ENCODE measurements at places on chromosomes 5 and 9.

DNA sequence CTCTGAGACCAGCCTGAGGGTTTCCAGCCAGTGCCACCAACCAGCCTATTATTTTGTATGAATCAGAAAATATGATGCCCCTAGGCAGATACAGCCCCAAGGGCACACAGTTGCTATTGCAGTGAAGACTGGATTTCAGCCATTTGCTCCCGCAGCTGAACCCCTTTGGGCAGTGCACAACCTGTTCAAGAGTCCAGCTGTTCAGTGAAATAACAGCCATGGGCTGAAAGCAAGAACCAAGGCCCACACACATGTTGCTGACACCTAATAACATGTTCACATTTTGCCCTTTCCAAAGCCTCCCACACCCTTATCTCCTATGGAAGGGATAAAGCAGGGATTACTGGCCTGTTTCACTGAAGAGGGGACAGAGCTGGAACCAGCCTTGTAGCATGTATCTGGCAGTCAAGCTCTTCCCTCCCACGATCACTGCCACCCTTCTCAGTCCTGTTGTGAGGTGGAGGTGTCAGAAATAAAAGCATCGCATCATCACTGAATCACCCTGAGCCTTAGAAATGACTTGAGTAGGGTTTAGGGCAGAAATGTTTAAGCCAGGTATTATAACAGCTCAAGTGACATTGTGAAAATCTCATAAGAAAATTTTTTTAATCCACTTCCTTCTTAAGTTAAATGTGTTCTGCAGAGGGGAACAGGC is 137.1 kb upstream of the FSTL4 start:
- no peak for DNase-seq

- DNase-seq, result no peak
These were observed 2.1 kb downstream of the MXD3 start for GRCh38 chr5:177309351-177310191.

DNA sequence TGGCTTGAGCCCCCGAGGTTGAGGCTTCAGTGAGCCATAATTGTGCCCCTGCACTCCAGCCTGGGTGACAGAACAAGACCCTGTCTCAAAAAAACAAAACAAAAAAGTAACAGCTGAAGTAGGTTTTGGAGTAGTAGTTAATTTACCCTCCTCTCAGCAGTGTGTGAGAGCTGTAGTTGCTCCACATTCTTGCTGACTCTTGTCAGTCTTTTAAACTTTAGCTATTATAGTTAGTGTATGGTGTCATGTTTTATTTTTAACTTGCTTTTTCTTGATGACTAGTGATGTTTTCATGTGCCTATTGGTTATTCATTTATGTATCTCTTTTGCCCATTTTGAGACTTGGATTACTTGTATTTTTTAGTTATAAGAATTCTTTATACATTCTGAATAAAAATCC is 52.9 kb upstream of the DHFR start:
- no peak for DNase-seq

GRCh38 chr9:99748266-99748665 is 73.4 kb upstream of the NR4A3 start:
- DNase-seq, result no peak

DNA sequence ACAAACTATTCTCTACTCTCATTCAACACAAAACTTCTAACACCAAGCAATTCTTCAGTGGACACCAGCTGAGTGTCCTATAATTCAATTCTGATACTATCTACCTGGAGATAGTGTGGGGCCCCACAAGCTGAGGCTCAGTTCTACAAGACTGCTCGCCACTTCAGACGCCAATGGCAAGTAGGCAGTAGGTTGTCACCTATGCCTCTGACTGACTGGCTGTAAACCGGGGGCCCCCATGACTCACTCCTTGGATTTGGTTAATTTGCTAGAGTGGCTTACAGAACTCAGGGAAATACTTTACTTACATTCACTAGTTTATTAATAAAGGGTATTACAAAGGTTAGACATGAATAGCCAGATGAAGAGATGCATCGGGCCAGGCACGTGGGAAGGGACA is 21.5 kb downstream of the INIP start:
- no peak for DNase-seq

DNA sequence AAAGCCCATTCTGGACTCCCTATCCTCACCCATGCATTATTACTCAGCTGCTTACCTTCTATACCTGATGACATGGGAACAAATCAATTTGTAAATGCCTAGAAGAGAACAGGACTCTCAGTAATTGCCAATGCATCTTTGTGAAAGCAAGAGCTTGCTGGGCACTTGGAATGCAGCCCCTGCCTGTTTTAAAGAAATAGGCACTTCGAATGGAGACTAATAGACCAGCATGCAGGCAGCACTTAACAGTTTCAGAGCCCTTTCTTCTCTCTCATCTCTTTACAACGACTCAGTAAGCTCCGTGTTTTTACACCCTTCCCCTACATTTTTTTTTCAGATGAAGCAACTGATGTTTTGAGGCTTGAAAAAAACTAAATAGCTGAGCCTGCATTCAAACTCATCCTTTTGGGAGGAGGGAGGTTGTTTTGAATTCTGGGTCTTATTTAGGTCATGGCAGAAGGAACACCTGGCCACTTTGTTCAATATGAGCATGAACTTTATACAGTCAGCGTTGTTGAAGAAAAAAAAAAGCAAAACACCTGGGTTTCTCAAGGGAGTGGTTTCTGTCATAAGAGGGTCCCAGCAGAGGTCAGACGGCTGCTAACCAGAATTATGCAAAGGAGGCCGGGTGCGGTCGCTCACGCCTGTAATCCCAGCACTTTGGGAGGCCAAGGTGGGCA is 34.6 kb upstream of the WHRN start:
- DNase-seq, result no peak

DNA sequence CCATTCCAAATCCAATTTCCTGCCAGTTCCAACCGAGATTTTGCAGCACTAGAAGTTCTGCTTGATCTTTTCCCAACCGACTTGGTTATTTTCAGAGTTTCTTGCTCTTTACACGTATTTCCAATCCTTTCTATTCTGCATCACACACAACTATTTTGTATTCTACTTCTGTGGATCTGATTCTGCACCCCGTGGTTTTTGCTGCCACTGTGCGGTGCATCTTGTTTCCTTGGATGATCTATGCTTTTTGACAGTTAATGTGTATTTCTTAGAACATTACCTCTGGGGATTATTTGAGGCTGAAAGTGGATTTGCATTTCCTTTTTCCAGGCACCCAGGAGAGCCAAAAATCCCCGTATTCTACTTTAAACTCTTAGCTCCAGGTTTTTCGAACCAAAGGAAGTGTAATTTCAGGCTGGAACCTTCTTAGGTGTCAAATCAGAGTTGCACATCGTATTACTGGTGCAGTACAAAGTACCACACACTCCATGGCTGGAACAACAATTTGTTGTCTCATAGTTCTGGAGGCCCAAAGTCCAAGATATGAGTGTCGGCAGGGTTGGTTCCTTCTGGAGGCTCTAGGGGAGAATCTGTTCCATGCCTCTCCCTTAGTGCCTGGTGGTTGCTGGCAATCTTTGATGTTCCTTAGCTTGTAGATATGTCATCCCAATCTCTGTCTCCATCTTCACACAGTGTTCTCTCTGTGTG is 14.7 kb upstream of the SARDH start:
- DNase-seq, result no peak

GRCh38 chr5:173618927-173619519 is 2.6 kb upstream of the BOD1 start:
- no peak for DNase-seq

GRCh38 chr5:81134066-81134465 is 99.1 kb upstream of the CKMT2 start:
- no peak for DNase-seq

DNA sequence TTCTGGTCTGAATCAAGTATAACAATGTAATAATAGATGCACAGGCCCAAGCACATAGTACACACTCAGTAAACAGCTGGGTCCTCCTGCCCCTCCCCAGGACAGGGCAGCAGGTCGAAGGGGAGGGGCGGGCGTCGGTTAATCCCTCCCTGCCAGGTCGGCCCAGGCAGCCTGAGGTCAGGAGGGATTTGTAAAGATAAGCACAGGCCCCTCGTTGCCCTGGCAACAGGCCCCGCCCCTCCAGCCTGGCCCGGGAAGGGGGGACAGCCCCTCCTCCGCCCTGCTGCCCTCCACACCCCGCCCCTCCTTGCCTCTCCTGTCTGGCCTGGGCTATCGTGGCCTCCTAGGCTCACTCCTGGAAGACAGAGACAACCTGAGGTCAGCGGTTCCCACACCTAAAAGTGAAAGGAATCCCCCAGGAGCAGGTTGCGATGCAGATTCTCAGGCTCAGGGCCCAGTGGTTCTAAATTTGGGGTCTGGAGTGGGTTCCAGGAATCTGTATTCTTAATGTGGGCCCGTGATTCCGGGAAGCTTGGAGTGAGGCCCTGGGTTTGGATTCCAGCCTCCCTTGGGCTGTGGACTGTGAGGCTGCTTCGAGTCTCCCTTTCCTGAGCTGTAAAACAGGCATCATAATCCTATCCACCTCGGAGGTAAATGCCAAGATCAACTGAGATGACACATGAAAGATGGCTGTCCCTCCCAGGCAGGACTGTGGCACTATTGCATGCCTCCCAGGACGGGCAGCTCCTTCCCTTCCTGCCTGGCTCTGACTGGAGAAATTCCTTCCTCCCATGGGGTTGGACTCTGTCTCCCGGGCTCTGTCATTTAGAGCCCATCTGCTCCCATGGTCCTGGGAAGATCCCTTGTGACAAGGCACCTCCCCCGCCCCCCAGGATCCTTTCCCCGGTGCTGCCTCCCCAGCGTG is 4.4 kb downstream of the CRB2 start:
- peak; percentile 9 for DNase-seq

- no peak for DNase-seq
These were observed 91.1 kb downstream of the BASP1 start for GRCh38 chr5:17308326-17309065.

- no peak for DNase-seq
These were observed 225.5 kb upstream of the ZNF462 start for GRCh38 chr9:106637486-106637885.

GRCh38 chr9:127720031-127720864 is 4.4 kb downstream of the TTC16 start:
- DNase-seq, result no peak

- no peak for DNase-seq
These were observed 1596.1 kb upstream of the WWC1 start for GRCh38 chr5:166695326-166695725.

DNA sequence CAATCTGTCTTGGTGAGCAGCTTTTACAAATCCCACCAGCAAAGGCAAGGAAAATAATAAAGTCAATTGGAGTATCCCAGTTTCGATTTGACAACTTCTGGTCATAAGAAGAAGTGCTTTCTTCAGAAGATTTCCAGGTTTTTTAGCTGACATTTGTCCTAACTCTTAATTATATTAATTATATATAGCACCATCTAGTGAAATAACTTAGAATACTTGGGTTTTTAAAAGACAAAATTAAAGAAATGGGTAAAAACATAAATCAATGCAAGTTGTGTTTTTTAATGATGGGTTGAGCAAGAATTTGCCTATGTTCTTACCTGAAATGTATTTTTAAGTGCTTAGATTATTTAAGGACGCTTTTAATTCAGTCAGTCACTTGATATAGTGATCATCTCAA is 421.8 kb downstream of the ACTL7B start:
- DNase-seq, result no peak
